ENCODE measurements at places on chromosomes 2 and 18.

- DNase-seq = no peak
Measured at GRCh38 chr18:21257386-21257785, 15.4 kb downstream of the GREB1L start.

DNA sequence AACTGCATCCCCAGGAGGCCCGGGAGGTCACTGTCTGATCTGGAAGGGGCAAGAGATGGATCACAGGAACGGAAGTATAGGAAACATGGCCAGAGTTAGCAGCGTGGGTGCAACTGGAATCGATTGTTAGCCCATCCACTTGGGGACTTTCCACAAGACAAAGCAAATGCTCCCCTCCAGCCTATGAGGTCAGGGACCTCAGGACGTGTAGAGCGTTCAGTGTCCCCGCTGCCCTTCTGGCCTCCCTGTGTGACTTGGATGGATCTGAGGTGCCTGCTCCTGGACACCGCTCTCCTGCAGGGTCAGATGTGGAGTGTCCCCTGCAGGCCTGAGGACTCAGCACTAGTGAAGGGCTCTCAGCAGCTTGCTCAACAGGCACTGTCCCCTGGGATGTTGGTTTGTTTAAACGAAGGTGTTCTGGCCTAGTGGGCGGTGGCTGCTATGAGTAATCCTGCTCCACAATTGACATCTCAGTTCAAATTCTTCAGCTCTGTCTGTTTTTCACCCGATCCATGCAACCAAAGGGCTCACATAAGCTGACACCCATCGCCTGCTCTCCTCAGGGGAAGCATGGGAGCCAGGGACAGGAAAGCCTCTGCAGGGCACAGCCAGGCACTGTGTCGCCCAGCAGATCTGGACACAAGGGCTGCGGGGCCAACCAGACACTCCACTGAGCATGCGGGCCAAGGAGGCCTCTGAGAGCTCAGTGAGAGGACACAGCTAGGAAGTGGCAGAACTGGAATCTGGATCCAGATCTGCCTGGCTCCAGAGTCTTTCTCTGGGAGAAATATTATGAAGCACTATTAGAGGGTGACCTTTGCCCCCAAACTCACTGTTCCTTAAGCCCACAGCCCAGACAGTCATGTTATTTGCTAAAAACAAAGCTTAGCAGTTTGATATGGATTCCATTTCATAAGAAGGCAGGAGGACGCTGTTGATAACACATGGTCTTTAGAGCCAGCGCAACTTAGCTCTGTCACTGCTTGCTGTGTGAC is 78.5 kb downstream of the RHOB start:
- no peak for DNase-seq

GRCh38 chr2:128373451-128374000 is 54.9 kb upstream of the HS6ST1 start:
- no peak for DNase-seq

DNA sequence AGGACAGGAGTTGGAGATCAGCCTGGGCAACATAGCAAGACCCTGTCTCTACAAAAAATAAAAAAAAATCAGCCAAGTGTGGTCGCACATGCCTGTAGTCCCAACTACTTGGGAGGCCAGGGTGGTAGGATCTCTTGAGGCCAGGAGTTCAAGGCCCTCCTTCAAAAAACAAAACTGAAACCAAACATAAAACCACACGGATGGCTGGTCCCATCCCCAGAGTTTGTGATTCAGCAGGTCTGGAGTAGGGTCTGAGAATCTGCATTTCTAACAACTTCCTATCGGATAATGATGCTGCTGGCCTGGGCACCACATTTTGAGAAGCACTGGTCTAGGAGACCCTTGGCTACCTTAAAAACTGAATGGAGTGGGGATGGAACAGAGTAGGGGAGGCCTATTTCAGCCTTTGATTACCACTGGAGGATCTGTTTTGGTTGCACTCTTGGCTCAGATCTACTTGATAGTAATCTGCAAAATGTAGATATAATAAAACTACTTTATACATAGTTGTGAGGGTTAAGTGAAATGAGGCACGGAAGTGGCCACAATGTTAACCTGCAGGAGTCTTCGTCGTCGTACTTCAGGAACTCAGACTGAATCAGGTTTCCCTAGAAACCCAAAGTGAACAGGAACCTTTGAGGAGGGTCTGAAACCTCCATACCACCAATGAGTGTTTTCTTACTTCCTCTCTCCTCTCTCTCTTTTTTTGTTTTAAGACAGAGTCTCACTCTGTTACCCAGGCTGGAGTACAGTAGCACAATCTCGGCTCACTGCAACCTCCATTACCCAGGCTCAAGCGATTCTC is 25.5 kb upstream of the NFE2L2 start:
- DNase-seq = no peak

DNA sequence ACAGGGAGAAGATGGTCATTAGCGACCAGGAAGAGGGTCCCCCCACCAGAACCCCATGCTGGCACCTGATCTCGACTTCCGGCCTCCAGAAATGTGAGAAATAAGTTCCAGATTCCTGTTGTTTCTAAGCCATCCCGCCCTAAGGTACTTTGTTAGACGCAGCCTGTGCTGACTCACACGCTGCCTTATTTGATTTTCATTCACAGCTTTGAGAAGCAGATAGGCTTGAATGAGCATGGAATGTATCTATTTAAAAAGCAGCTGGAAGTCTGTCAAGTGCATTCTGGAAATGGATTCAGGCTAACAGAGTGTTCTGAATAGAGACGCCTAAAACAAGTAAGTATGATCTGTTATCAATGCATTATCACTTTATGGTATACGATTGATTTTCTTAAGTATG is 8.3 kb upstream of the IL1R2 start:
- no peak for DNase-seq

- no peak for DNase-seq
Measured at GRCh38 chr18:55246278-55246677, 287.0 kb upstream of the CCDC68 start.

Measured in NCI-H2081 (cell line).